NCI-H187 treated with DMSO at 0.1 percent for 48 hours (cell line): ENCODE measurements at places on chromosomes 1 and 21.

DNA sequence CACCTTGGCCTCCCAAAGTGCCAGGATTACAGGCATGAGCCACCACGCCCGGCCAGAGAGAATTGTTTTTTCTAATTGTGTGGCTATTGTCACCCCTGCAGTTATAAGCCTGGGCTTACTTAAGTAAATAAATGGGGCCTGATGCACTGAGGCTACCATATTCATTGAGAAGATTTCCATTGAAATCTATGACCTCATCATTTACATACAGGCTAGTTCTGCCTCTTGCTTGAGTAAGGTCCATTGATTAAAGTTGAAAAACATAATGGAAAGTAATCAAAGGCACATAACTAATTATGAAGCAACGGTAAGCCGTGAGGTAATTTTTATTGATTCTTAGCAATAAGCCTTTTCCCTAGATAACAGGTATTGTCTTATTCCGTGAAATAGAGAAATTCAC is 788.9 kb downstream of the ADGRL2 start:
- no peak for DNase-seq

- DNase-seq, result no peak
Observed at GRCh38 chr1:161739865-161740566, 9.6 kb upstream of the DUSP12 start.

- DNase-seq, result no peak
Observed at GRCh38 chr1:42430286-42431135, 25.3 kb downstream of the ZMYND12 start.

GRCh38 chr21:41817228-41817627 is 50.4 kb upstream of the RIPK4 start:
- no peak for DNase-seq

DNA sequence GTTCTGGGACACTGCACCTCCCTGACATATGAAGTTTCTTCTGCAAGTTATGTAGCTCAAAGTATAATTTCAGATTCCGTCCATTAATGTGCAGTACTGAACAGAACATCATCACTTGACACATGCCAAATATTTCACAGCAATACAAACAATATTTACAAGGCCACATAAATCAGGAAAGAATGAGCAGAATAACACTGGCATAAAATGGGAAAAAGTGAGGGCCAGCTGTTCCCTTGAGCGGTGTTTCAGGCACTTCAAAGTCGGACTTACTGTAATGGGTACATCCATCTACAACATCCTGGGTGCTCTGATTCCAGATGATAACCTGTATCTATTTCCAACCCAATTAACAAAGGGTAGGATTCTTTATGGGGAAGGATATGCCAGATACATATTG is 217.4 kb downstream of the APP start:
- DNase-seq, result no peak

DNA sequence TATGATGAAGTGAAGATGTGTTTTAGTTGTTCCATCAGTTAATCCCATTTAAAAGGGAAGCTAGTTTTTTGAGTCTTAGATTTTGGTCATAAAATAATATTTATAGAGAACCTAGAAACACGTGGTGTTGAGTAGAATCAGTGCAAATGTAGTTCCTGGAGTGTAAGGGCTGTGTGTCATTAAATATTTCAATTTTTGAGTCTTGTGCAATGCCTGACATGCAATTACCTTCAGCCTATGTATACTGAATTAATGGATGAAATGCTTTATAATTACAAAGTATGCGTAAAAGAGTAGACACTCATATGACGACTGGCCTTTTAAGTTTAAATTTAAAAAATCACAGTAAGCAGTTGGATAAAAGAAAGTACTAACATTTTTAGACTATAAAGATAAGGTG is 75.0 kb downstream of the NEK7 start:
- no peak for DNase-seq

DNA sequence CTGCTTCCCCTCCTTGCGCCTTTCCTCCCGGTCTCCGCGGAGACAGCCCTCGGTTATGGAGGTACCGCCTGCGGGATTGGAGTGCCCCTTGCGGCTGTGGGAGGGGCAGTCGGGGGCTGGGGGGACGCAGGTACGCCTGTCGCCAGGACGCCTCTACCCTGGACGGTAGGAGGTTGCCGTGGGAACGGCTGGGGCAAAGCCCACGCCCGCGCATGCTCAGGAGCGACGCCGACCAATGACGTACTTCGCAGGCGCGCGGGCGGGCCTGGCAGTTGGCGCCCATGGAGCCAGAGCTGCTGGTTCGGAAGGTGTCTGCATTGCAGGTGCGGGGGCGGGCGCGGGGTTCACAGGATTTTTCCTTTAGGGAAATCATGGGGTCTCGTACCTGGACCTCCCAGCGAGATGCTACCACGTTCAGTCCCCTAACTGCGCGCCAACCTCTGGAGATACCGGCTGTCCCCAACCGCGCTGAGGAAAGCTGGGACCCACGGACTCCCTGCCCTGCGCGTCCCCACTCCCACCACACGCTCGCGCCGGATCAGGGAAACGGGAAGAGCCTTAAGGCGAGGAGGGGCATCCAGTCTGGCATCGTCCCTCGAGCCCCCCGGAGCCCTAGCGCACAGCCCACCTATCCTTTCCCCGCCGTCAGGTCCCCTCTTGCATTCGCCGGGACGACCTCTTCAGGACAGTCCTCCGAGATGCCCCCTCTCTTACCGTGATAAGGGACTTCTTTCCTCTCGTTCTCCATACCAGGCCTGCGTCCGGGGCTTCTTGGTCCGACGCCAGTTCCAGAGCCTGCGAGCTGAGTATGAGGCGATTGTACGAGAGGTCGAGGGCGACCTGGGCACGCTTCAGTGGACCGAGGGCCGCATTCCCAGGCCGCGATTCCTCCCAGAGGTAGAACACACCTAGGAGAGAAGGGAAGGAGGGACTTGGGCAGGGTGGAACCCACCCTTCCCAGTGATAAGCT is at the start of gene IQCC:
IQCC (plus strand) TSS at position 271 of the 970 bp plus-strand sequence; CDS start at position 282, 11 bp downstream.
- DNase-seq, result peak; percentile 50

DNA sequence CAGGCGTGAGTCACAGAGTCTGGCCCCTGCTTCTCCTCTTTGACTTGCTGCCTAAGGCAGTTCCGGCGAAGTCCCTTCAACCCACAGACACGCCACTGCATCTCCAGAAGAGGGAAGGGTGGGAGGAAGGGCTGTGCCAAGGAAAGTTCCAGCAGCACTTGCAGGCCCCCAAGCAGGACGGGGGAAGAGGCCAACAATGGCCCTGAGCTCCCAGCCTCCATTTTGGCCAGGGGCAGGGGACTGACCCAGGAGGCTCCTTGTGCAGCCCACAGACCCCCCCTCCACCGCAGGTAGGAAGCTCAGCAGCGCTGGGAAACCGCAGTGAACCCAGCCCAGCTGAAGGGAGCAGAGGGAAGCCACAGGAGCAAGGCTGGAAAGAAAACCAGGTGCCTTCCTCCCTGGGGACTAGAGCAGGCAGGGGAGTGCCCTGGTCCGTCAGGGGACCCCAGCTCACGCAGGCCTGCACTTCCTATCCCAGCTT is 35.4 kb downstream of the ACOT7 start:
- no peak for DNase-seq

- DNase-seq, result no peak
Observed at GRCh38 chr1:52239708-52240001, 97.8 kb downstream of the ZFYVE9 start.

- no peak for DNase-seq
Observed at GRCh38 chr1:50453266-50453665, 30.0 kb upstream of the DMRTA2 start.

GRCh38 chr1:225688345-225688744 is 35.4 kb upstream of the ENAH start:
- no peak for DNase-seq

GRCh38 chr21:39105836-39106235 is 77.4 kb downstream of the PSMG1 start:
- DNase-seq, result no peak

GRCh38 chr1:110280126-110280525 is 59.1 kb upstream of the RBM15 start:
- no peak for DNase-seq

DNA sequence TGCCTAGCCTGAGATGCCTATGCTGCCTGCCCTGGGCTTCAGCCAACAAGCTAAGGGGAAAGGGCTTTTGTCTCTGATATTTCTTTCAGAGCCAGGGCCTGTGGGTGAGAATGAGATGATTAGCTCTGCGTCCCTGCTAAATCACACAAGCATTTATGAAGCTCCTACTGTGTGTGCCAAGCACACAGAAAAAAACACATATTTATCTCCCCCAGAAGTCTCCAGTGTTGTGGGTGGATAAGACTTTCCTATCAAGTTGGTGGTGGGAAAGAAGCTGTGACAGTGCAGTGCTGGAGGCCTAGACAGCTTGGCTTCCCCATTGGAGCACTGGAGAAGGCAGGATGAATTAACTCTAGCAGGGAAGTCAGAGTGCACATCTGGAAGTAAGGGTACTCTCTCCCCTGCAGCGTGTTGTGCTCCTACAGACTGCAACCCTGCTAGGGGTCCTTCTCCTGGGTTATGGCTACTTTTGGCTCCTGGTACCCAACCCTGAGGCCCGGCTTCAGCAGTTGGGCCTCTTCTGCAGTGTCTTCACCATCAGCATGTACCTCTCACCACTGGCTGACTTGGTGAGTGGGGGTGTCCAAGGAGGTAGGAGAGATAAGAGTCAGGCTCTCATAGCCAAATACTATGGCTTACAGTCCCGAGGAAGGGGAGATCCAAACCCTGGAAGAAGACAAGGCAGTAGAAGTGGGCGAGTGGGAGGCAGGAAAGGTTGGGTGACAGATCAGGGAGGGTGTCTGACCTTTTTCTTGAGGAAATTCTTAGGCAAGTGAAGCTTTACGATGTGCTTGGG is 1.7 kb downstream of the SLC50A1 start:
- no peak for DNase-seq

DNA sequence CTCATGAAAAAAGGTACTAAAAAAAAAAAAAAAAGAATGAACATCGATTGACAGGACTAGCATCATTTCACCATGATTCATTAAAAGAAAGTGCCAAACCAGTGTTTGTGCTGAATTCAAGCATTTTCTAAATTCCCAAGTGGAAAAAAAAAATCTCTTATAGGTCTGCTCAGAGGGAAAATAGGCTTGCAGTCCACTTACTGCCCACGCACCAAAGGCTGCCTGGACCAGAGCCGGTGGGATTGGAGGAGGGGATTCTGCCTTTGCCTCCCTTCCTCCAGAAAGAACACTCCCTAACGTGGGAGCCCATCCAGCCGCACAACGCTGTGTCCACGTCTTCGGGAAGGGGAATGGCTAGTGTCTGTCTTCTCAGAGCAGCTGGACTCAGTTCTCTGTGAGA is 5.5 kb upstream of the TRAPPC10 start:
- no peak for DNase-seq

DNA sequence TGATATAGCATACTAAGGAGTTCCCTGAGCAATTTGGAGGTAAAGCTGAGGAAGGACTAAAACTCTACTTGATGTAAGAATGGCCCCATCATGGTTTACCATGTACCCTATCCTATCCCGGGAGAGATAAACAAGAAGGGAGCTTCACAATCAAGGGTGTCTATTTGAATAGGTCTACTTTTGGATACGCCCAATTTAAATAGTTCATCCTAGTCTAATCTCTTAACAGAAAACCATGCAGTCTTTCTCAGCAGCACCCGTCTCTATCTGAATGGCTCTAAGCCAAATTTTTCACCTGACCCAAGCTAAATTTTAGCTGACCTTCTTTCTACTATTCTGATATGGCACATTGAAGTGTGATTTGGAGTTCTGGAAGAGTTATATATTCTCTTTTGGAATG is 122.0 kb downstream of the TNNI3K start:
- DNase-seq, result no peak

GRCh38 chr1:87513255-87513654 is 184.6 kb downstream of the LMO4 start:
- DNase-seq, result no peak

GRCh38 chr1:110291241-110292030 is 47.7 kb upstream of the RBM15 start:
- DNase-seq, result no peak

DNA sequence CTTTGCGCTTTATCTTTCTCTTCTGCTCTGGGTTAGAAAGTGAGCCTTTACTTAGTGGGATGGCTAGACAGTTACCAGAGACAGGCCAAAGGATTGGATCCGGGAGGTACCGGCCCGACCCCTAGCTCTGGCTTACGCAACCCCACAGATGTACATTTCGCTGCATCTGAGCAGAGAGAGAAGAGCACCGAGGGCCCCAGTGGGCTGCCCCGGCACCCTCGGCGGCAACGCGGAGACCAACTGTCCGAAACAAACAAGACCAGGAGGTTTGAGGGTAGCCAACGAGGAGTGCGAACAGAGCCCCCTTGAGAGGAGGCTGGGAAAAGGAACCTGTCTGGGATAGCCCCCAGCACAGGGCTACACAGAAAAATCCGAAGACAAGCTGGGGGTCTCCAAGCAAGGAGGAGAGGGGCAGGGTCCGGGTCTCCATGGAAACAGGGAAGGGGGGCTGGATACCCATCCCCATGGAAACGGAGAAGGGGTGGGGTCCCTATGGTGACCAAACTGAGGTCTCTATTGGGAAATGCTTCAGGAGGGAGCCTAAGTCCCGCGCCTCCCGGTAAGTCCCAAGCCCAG is 373 bp downstream of the MTF1 start:
- no peak for DNase-seq

DNA sequence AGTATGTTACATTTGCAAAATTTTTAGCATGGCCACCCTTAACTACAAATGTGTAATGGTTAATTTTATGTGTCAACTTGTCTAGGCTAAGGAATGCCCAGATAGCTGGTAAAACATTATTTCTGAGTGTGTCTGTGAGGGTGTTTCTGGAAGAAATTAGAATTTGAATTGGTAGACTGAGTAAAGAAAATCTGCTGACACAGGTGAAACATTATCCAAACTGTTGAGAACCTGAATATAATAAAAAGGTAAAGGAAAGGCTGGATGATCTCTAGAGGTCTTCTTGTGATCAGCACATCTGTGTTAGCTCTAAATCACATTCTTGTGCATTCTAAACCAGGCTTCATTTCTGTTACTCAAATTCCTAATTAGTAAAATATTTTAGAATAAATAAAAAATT is 100.8 kb downstream of the UCHL5 start:
- no peak for DNase-seq

- no peak for DNase-seq
Observed at GRCh38 chr1:201221201-201221846, 30.7 kb downstream of the IGFN1 start.

GRCh38 chr1:154117642-154118041 is 37.2 kb downstream of the NUP210L start:
- DNase-seq, result no peak

DNA sequence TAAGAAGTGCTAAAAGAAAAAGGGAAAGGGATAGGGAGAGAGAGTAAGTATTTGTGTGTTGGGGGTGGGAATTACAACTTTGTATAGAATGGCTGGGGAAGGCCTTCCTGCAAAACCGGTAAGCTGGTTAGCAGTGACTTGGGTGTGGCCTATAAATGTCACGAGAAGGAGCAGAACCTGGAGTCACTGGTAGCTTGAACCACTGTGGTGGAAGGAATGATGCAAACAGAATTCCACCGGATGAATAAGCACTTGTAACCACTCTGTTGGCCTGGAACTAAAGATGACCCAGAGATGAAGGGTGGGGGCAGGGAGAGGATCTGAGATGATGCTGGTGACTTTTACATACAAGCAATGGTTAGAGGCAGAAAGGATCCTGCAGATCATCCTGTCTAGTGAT is 8.9 kb downstream of the XKR8 start:
- DNase-seq, result no peak

DNA sequence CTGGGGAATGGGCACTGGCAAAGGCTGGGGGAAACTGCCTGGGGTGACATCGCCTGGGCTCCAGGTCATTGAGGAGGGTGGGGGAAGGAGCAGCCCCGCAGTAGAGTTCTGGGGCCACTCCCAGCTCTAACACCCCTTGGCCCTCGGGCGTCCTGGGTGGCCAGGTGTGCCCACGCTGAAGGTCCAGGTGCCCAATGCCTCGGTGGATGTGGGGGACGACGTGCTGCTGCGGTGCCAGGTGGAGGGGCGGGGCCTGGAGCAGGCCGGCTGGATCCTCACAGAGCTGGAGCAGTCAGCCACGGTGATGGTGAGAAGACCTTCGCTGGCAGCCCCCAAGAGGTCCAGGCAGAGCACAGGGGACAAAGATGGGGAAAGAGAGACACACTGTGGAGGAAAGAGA is 7.7 kb downstream of the NTRK1 start:
- no peak for DNase-seq
